ENCODE measurements at places on chromosomes 1 and 21.

- DNase-seq, result no peak
Measured at GRCh38 chr21:36929622-36930021, 36.8 kb downstream of the HLCS start.

DNA sequence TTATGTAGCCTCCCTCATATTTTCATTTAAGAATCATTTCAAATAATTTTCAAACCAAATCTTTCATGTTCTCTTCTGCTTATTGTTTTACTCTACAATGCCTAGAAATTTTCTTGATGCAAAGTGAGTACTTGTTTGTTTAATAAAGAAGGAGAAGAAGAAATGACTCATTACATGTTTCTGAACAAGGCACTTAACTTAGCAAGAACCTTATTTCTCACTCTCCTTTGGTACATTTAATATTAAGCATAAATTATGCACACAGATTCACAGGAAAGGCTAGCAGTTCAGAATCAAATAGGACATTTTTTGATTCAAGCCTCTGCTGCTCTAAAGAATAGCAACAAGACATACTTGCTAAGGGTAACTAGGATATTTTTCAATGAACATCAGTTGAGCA, 9.1 kb downstream of the SCYL3 start:
- DNase-seq, result no peak

DNA sequence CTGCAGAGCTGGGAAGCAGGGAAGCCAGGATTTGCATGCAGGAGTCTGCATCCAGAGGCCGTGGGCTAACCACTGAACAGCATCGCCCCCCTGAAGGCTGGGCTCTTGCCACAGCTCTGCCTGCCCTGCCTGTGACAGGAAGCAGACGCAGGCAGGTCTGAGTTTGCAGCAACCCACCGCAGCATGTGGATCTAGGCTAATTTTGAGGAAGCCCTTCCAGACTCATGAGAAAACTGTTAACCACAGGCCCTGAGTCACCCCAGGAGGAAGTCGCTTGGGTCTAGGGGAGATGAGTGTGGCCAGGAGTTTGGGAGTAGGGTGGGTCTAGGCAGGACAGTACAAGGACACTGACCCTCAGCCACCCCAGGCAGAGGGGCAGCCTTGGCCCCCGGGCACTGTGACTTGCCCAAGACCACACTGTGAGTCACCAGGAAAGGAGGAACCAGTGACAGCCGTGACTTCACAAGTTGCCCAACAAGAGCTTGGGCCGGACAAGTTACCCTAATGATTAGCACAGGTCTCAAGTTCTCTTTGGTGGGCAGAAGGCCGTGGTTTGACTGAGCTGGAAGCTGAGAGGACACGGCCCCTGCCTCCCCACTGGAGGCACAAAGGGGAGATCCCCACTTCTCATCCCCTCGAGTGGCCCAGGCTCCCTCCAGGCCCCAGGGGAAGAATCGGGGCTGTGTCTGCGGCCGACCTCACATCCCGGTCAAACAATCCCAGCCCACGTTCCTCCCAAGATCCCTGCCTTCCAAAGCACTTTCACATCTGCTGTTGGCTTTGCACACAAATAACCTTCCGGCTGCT, 826 bp downstream of the LAPTM5 start:
- DNase-seq, result peak; percentile 28

DNA sequence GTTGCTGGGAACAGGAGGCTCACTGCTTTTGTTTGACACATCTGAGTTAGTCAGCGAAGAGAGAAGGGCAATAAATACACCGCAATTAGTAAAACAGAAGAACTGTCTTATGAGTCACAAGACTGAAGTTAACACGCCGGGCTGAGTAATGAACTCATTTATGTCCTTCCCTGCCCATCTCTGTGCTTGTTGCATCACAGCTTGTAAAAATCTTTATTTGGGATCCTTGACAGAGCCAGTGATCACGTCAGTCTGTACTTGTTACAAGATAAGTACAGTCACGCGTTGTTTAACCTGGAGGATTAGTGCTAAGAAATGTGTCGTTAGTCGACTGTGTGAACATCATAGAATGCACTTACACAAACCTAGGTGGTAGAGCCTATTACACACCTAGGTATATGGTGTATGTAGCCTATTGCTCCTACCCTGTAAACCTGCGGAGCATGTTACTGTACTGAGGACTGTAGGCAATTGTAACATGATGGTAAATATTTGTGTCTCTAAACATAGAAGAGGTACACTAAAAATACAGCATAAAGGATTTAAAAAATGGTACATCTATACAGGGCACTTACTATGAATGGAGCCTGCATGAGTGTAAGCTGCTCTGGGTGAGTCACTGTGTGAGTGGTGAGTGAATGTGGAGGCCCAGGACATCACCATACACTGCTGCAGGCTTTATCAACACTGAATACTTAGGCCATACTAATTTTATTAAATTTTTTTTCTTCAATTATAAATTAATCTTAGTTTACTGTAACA, 272.2 kb downstream of the TNR start:
- peak; percentile 18 for DNase-seq

- no peak for DNase-seq
Measured at GRCh38 chr1:203656796-203657747, 30.4 kb downstream of the ATP2B4 start.

DNA sequence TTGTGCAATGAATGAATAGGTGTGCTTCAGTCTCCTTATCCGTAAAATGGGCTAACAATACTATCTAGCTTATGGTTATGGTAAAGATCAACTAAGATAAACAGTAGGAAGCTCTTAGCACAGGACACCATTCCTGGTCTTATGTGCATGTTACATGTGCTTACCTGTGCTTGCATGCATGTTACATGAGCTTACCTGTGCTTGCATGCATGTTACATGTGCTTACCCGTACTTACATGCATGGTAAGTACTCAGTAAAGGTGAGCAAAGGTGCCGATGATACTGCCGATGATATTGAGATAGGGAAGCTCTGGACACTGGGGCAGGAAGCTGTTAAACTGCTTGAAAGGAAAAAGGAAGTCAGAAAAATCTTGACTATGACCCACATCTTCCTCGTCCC, 211.0 kb upstream of the USP24 start:
- DNase-seq, result no peak

- no peak for DNase-seq
Measured at GRCh38 chr21:40054403-40054802, 187.2 kb downstream of the PCP4 start.

GRCh38 chr21:41121785-41122415, 46.1 kb upstream of the BACE2 start:
- DNase-seq, result peak; percentile 79

DNA sequence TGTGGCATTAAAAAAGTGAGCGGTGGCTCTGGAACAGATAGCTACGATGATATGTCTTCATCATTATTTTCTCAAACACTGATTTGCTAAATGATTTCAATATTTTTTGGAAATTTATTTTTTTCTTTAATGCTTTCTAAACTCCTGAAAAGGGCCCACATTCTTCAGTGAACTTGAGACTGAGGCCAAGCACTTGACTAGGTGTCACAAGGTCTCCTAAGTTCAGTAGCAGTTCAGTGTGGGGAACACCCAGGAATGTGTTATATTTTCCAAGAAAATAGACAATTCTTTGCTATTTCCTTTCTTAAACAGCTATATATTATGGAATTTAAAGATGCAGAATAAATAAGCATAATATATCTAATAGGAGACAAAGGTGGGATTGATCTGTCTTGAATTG, 850.9 kb downstream of the USP25 start:
- DNase-seq, result no peak

DNA sequence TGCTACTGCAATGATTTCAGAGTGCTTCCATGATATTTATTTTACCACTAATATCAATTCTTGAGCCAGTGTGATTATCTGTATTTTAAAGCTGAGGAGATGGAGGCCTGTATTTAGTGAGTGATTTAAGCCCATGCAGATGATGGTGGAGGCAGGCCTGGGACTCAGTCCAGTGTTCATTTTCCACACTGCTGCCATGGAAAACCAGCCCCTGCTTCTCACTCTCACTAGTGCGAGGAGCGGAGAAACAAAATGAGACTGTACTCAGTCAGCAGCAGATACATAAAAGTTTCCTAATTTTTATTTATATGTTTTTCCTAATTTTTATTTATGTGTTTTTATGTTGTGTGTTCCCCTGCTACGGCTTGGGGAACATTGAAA, 32.8 kb downstream of the LRRC8B start:
- no peak for DNase-seq

GRCh38 chr1:222114536-222115156, 372.8 kb upstream of the DUSP10 start:
- DNase-seq, result no peak

- DNase-seq, result no peak
Measured at GRCh38 chr1:107877092-107877491, 87.9 kb downstream of the VAV3 start.

GRCh38 chr21:26120828-26121227, 49.7 kb downstream of the APP start:
- DNase-seq, result no peak

- DNase-seq, result no peak
Measured at GRCh38 chr1:109901524-109902145, 9.0 kb upstream of the CSF1 start.

DNA sequence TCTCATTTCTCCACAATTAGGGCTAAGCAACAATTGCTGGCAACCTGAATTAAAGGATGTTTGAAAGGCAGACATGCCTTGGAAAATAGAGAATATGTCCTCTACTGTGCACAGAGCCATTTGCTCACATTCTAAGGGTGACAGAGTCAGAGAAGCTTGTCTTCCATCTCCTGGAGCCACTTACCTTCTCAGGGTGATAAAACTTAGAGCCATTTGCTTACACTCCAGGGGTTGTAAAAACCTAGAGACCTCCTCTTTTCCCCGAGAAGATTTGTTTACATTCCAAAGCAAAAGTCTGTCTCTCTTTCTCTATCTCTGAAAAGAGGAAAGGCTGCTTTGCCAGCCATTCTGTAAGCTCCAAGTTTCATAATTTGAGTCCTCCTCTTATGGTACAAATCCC, 61.3 kb downstream of the LBR start:
- DNase-seq, result no peak

GRCh38 chr1:53625766-53626520, 113.0 kb downstream of the GLIS1 start:
- DNase-seq, result no peak

Data from A549 (cell line).